ENCODE measurements at places on chromosomes 4 and X. TPM values are rescaled to one million over a fixed set of nuclear protein-coding genes. Genes with fewer than 3 reads are reported as not detected.

DNA sequence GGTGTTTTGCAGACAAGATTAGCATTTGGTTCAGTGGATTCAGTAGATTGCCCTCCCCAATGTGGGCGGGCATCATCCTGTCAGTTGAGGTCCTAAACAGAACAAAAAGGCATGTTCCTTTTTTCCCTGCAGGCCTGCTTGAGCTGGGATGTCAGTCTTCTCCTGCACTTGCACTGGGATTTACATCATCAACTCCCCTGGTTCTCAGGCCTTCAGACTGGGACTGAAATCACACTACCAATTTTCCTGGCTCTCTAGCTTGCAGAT, 278.9 kb upstream of the FTHL17 start:
- no peak for DNase-seq

DNA sequence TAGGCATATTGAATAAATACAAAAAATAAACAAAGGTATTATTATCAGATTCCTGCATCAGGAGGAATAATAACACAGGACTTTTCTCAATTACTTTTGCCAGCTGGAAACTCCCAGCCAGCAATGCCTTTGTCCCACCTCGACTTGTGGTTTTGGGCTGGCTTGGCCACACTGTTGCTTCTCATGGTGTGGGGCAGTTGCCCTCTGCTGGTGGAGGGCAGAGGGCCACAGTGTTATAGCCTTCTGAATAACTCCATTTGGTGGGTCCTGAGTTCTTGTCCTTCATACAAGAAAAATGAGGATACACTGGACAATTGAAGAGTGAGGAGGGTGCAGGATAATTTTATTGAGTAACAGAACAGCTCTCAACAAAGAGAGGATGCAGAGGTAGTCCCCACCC, 1206.0 kb upstream of the ADGRL3 start:
- no peak for DNase-seq

GRCh38 chr4:46073778-46074177, 50.1 kb downstream of the GABRG1 start:
- DNase-seq, result no peak

GRCh38 chrX:17520016-17520615, 145.1 kb downstream of the NHS start:
- no peak for DNase-seq

DNA sequence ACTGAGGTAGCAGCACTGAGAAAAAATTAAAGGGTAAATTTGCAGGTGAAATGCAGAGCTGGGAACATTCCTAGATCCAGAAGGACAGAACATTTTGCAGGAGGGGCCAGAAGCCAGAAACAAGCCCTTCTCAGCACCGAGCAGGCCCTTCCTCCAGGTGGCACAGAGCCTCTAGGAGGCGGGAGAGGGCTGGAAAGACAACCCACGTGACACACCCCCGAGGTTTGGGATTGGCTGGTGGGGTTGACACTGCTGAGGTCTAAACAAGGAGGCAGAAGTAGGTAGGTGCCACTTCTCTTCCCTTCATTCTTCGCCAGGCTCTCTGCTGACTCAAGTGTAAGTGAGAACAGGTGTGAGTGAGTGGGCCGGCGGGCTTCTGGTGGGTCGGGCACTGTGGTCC, at the start of gene PAGE4:
Gene PAGE4 (plus strand): TSS at position 288 of the 400 bp plus-strand sequence. CDS start 1,126 bp downstream, outside the sequence.
- no peak for DNase-seq

- no peak for DNase-seq
These were observed 25.3 kb downstream of the STIM2 start for GRCh38 chr4:26885912-26886274.

DNA sequence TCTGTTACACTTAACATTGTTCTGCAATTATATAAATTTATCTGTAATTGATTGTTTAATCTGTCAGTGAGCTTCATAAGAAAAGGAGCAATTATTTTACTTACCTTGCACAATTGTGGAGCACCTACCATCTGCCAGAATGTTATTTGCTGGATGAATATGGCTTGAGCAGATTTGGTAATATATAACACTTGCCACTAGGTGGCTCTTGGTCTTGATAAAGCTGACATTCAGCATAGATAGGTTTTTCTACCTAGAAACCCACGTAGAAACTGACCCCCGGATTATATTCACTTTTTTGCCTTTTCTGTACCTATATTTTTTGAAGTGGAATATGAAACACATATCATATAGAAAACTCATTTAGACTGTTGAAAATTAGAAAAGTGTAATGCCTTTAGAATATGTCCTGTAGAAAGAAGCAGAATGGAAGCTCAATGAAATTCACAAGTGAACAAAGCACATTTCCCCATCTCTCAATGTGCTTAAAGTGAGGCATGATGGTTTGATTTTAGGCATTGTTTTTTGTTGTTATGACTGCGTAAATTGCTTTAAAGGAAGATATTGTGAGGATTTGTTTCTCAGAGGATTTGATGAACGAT, 9.5 kb downstream of the RBPJ start:
- DNase-seq, result no peak

DNA sequence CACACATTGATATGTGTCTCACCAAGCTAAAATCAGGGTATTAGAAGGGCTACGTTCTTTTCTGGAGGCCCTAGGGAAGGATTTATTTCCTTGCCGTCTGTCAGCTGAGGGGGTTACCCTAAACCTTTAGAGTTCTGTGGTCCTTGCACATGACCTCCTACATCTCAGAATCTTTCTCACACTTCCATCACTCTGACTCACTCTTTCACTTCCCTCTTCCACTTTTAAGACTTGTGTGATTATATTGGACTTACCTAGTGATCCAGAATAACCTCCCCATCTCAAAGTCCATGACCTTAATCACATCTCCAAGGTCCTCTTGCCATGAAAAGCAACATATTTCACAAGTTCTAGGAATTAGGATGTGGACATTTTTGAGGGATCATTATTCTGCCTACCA, 53.6 kb upstream of the FUNDC1 start:
- DNase-seq, result no peak

GRCh38 chrX:13808865-13809264, 8.0 kb downstream of the GPM6B start:
- DNase-seq, result no peak

- no peak for DNase-seq
These were observed 163.9 kb upstream of the SLC7A11 start for GRCh38 chr4:138405934-138406567.

DNA sequence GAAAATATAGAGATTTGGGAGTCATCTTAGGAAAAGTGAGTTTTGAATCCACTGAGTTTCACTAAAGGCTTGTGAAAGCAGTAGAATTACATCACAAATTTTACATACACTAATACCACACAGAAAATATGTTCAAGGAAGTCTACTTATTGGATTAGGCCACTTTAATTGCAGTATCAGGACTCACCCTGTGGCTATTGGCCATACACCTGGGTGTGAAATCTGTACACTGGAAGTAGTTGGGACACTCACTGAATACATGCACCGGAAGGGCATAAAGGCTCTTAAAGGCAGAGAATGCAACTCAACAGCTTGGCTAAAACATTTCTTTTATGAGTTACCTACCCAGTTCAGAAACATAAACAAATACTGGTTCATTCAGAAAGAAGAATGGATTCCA, 19.8 kb downstream of the MAOB start:
- no peak for DNase-seq

DNA sequence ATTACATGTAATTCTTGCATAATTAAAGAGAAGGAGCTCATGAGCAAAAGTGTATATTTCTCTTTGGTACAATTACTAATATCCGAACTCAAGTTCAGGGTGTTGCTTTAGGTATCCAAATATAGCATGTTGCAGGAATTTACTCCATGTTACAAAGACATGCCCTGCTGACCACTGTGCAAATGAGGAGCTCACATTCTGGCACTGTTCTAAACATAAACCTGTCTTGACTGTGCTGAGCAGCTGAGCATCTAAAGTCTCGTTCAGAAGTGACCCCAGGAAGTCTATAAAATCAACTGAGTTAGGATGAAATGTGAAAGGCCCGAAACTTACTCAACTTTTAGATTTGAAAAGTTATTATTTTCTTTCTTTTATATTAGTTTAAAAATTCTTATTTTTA, 124.3 kb downstream of the STIM2 start:
- no peak for DNase-seq

The KLHL13 gene
- total RNA-seq, result 46.9 TPM

The P2RY8 gene
- total RNA-seq, result 2.3 TPM

Measured in glutamatergic neuron (in vitro differentiated cells).